ENCODE measurements at places on chromosomes 6 and 20.
A peak's percentile ranks its signal among the peaks of the same experiment; 100 is the strongest.

DNA sequence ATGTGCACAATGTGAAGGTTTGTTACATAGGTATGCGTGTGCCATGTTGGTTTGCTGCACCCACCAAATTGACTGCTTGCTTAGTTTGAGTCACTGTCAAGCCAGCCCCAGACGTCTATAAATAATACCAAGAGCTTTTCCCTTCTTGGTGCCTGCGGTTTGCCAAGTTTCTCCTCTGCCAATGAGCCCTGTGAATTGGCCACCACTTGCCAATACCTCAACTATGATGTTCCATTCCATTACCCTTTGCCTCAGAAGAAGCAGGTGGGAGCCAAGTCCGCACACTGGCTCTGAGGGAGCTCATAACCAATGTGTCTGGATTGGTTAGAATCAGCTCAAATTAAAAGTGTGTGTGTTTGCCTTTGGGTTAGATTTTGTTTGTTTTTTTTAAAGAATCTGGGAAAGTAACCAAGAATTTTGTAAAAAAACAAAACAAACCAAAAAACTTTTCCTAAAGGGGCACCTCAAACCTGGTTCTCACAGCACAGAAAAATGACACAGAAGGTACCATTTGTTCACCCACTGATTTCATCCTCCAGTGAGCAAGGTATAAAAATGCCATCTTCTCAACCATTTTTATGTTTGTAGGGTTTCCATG lies 244.7 kb upstream of the PRND start:
- DNase-seq = no peak

GRCh38 chr6:139881236-139881635 lies 506.8 kb upstream of the CITED2 start:
- DNase-seq = no peak

DNA sequence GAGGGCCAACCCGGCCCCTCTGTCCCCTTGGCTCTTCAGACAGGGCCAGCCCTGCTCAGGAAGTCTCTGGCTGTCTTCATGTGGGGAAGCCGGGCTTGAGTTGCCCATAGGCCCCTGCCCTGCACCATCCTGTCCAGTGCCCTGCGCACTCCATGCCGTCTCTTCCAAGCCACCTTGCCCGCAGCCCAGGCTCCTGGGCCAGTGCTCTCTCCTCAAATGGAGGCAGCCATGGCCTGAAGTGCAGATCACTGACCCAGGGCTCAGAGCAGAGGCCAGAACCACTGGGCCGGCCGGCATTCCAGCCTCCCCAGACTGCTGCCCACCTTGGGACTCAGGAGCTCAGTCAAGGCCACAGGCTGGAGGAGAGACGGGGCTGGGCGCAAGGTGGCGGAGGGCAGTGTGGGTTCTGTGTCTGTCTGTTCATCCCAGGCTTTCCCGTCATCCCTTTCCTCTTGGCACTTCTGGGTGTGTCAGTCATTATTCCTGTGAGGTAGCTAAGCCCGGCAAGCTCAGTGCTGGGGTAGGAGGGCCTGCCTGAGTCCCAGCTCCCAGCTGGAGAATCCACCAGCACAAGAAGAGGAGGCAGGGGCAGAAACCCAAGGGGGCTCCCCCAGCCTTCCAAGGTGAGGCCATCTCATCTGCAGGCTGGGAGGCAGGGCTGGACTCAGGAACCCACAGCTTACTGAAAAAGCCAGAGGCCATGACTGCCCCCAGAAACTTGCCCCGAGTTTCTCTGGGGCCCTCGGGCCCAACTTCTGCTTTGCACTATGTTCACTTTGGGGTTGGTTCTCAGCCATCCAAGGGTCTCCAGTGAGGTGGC lies 22.4 kb downstream of the SDCBP2 start:
- no peak for DNase-seq

DNA sequence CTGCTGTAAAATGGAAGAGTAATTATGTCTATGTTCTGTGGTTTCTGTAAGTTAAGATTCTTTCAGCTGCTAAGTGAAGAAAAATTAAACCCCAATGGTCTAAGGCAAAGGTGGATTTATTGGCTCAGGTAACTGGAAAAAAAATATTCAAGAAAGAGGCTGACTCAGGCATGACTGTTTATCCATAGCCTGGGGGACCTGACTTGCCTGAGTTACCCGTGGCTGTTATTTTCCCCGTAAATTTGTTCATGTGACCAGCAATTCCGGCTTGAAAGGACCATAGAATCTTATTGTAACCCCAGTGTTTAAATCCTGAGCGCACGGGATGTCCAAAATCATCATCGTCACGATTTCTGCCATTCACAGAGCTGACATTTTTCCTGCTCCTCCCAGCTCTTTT lies 32.3 kb upstream of the SULF2 start:
- no peak for DNase-seq

GRCh38 chr6:17450832-17451231 lies 57.4 kb downstream of the CAP2 start:
- DNase-seq = no peak

- no peak for DNase-seq
Measured at GRCh38 chr6:25266456-25267100, 12.6 kb upstream of the CARMIL1 start.

DNA sequence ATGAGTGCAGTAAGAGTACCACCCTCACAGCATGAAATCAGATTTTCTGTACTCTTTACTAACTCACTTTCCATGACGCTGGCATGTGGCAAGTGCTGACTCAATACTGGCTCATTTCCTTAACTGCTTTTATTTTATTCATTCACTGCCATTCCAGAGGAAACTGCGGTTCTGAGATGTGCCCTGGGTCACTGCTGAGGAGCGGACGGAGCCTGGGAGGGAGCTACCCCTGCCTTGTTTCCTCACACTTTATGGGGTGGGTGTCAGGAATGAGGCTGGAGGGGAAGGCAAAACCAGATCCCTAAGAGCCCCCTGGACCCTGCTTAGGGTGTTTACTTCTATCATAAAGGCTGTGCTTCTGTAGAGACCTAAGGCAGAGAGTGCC lies 14.4 kb downstream of the NT5E start:
- peak; percentile 13 for DNase-seq

GRCh38 chr6:3337521-3338350 lies 79.0 kb downstream of the PSMG4 start:
- DNase-seq = peak; percentile 55

- DNase-seq = no peak
Measured at GRCh38 chr20:51398552-51398951, 144.0 kb downstream of the NFATC2 start.

- no peak for DNase-seq
Measured at GRCh38 chr6:125480571-125480970, 178.8 kb upstream of the HDDC2 start.

DNA sequence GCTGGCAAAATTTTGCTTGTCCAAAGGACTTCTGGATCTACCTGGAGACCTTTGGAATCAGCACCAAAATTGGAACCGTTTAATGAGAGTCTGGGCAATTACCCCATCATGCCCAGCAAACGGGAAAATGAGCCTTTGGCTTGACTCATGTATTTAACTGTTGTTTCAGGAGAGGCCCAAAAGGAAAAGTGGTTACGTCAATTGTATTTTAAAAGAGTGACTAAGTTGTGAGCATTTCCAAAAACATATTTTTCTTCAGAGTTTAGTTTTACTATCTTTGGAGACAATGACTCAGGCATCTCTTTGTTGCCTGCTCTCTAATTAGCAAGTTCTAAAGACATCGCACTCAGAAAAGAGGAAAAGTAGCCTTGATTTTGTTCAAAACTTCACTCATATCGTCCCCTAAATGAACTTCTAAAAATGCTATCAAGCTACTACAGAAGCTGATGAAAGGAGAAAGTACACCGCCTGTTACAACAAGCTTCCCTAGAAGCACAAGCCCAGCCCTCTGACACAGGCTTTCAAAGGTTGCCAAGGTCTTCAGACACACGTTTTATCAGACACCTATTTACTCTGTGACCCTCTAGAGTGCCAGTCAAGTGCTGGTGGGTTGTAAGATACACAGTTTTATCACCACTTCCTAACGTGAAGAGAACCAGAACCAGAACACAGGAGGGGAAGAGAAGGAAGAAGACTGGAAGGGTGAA lies 146.2 kb downstream of the TBX18 start:
- no peak for DNase-seq

GRCh38 chr6:22149096-22149495 lies 147.7 kb downstream of the PRL start:
- no peak for DNase-seq

- DNase-seq = no peak
Measured at GRCh38 chr6:107110200-107110599, 5.1 kb downstream of the BEND3 start.

GRCh38 chr20:17663486-17663885 lies 18.6 kb downstream of the RRBP1 start:
- DNase-seq = no peak

DNA sequence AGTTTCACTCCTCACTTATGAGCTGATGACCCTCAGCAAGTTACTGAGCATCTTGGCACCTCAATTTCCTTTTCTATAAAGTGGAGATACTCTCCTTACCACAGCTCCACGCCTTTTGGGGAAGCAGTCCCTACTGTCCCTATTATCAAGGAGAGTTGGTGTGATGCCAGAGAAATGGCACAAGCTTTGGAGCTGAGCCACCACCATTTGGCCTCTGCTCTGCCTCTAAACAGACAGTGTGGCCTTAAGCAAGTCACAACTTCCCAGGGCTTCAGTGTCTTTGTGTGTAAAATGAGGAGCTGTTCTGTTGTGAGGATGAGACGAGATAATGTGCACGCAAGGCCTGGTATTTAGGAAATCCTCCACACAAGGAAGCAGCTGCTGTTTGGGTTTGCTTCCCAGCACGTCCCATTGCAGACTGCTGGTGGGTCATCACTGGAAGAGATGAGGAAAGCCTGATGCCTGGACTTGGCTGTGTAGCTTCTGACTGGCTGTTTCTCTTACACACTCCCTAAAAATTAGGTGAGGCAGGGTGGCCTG lies 18.5 kb downstream of the NSFL1C start:
- no peak for DNase-seq

- DNase-seq = no peak
Measured at GRCh38 chr6:170584954-170585498, 589 bp upstream of the PDCD2 start.

DNA sequence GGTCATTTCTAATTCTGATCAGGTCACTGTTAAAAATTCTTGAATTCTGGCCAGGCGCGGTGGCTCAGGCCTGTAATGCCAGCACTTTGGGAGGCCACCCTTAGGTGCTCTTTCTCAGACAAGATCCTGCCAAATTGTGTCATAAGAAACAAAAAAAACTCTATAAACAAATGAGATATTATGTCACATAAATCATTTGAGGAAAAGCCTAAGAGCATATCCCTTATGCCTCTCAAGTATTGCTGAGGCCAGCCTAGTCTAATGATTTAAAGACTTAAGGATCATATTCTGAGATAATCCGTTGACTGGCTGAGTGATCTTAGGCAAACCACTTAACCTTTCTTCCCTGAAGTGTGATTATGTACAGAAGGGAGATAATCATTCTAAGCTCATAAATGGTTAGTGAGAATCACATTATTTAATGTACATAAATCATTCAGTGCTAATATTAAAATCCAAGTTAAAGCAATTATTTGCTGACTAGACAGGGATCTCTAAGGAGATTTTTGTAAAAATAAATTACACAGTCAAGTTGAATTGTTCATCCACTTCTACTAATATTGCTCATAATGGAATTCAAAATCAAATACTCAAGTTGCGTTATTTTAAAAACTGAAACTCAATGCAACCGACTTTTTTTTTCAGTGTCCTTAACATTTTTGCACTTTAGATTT lies 365.4 kb downstream of the PHF3 start:
- no peak for DNase-seq

DNA sequence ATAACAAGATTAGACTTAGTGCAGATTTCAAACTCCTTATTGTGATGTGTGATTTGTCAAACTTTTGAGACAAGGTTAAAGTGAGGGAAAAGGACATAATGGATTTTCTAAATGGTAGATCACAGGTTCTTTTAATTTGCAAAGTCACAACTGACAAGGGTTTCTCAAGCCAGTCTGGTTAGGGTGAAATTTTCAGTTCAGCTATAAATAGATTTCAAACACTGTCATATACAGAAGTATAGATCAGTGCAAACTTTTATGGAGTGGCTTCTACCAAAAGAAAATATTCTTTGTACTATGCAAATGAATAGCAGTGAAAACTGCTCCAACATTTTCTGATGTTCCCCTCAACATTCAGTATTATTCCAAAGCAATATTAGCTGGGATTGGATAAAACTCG lies 337.1 kb upstream of the MAN1A1 start:
- no peak for DNase-seq

- DNase-seq = peak; percentile 82
Measured at GRCh38 chr6:37691904-37692806, 5.5 kb downstream of the MDGA1 start.

DNA sequence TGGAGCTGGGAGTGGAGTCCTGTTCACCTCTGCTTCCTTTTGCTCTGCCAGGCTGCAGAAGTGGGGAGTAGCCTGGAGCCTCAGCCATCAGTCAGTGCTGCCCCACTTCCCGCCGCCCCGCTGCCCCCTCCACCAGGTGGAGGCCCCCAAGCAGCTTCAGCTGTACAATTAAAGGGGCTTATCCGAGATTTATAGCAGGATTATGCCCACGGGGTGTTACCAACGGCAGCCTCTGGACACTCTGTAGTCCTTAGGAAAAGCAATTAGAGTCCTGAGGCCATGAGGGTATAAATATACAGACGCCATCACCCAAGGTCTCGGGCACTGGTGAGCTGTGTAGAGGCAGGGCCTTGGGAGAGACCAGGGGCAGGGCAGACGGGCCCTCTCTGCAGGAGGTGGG lies 55.4 kb downstream of the GRM4 start:
- no peak for DNase-seq

DNA sequence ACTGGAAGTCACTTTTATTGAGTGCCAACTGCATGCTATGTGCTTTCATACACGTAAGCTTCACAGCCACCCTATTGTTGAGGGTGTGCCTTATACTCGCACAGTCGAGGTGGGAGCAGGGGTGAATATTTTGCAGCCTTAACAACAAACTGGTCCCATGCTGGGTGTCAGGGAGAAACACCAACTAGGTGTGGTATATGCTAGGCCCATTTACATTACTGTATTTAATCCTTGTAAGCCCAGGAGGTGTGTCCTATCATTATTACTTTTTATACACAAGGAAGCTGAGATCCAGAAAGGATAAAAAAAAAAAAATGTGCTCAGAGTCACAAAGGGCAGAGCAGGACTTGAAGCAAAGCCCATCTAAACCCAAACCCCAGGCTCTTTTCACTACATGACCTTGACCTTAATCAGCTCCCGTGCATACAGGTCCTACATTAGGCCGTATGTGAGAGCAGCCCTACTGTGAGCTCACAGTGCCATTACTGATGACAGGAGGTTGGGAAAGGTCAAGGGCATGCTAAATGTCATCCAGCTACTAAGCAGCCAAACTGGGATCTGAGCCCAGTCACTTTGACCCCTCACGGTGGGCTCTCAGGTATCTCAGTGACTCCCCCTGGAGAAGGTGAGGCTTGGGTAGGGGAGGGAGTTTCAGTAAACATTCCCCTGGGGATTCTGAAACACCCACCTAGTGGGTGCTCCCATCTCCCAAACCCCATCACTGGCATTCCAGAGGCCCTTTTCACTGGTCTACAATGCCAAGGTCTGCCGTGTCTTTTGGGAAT lies 61.7 kb downstream of the BFSP1 start:
- DNase-seq = no peak

GRCh38 chr6:119791736-119792135 lies 442.2 kb upstream of the MAN1A1 start:
- no peak for DNase-seq

DNA sequence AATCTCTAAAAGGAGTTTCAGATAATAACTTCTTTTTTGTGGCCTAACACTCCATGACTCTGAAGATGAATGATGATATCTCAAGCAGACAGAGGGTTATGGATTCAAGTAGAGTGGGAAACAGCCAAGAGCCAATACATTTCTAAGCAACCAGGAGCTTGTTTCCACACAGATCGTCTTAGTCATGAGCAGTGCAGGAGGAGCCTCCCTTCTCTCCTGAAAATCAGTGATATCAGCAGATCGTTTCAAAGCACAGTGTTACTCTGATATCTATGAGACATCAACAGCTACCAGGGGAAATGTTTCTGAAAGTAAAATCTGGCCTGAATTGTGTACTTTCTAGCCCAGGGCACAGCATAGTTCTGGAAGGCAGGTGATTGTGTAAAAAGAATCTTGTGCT lies 11.5 kb downstream of the ADGRG6 start:
- no peak for DNase-seq
